ENCODE measurements at places on chromosomes 1 and 21.
A peak's percentile ranks its signal among the peaks of the same experiment; 100 is the strongest.

DNA sequence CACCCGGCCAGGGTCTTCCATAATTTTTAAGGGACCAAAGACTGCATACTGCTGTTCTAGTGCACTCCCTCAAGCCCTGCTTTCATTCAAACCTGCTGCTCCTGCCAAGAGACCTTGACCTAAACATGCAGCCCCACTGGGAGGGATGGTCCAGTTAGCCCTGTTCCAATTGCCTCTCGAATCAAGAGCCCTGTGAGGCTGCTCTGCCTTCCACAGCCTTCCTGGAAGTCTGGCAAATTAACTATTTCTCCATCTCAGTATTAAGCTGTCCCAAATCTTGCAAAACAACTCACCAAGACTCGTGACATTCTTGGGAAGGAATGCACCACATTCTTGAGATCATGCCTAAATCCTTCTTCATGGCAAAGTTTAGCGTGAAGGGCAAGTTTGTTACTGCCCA is 231.3 kb downstream of the C1orf94 start:
- no peak for DNase-seq

DNA sequence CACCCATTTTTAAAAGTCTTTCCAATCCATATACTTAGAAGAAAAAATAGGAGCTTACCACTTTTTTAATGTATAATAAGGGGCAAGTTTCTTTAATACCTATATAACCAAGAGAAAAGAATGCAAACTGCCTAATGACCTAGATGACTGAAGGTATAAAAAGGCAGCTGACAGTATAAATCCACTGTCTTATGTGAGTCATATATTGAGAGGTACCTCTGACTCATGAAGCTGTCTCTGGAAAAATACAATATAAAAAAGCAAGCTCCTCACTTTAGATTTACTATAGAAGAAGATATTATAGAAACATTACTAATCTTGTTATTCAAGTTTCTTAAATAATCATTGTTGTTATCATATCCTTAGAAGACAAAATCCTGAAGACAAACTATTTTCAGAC is 144.2 kb downstream of the VAV3 start:
- no peak for DNase-seq

DNA sequence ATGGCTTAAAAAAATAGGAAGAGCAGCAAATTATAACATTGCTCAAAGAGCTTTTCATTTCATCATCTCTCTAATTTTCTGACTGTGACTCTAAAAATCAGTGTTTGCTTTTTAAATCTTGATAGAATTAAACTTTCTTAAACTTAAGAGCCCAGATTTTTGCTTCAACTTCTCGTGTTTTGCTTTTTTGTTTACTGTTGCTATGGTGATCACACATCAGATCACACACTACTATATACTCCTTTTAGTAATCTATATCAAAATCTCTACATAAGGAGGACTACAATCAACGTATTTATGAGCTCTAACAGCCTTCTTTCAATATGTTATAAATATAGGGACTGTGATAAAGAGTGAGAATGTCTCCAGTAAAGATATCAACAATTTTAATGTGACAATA is 537.3 kb downstream of the KCNT2 start:
- DNase-seq, result no peak

GRCh38 chr1:47187231-47187925 is 2.5 kb downstream of the PDZK1IP1 start:
- DNase-seq, result no peak

- DNase-seq, result no peak
Observed at GRCh38 chr1:94037392-94038229, 83.3 kb downstream of the ABCA4 start.

- DNase-seq, result no peak
Observed at GRCh38 chr1:106960412-106960811, 96.1 kb upstream of the PRMT6 start.

DNA sequence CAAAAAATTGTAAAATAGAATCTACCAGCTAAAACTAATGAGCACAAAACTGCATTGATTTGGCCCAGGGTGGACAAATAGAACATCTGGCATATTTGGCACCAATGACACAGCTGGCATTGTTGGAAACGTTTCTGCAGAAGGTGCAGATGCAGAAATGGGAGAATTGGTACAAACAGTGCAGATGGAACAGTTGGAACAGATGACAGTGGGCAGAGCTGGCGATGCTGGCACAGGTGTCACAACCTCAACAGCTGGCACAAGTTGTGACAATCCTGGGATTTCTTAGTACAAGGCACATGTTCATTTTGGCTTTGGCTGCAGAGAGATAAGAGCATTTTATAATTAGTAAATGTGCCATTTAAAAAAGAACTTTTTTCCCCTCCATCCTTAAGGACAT is 91.1 kb upstream of the ZBTB18 start:
- DNase-seq, result no peak

GRCh38 chr1:47059376-47059775 is 7.7 kb upstream of the CYP4Z1 start:
- DNase-seq, result no peak

- DNase-seq, result no peak
Observed at GRCh38 chr21:18646116-18646515, 242.5 kb upstream of the TMPRSS15 start.

- DNase-seq, result no peak
Observed at GRCh38 chr1:115186711-115187265, 97.5 kb upstream of the TSPAN2 start.

DNA sequence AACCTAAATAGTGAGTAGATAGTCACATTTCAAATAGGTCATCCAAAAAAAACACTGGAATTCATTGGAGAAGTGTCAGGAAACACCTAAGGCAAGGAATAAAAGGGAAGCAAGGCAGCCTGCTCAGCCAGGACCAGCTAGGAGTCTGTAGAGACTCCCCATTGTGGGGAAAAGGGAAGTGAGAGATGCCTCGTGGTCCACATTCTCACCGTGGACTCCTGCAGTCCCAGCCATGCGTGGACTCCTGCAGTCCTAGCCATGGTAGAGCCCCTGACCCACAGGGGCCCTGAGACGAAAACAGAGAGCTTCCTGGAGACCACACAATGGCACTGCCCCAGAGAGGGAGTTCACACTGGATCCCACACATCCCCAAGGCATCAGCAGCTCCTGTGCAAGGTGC is 97.5 kb downstream of the LRIG2 start:
- no peak for DNase-seq

DNA sequence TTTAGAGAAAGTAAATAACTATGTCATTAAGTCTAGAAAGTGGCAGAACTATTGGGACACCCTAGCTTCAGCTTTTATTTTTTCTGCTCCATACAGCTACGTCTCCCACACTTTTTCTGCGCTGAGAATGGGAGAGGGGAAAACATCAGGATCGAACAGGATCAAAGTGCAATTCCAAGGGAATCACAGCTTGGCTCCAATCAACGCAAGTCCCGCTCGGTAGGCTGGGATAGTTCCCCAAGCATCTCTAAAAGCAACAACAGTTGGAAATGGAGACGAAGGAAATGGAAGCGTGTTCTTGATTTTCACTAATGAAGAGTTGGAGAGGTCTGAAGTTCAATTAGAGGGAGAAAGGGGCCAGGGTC is 536 bp downstream of the HMGCL start:
- no peak for DNase-seq

DNA sequence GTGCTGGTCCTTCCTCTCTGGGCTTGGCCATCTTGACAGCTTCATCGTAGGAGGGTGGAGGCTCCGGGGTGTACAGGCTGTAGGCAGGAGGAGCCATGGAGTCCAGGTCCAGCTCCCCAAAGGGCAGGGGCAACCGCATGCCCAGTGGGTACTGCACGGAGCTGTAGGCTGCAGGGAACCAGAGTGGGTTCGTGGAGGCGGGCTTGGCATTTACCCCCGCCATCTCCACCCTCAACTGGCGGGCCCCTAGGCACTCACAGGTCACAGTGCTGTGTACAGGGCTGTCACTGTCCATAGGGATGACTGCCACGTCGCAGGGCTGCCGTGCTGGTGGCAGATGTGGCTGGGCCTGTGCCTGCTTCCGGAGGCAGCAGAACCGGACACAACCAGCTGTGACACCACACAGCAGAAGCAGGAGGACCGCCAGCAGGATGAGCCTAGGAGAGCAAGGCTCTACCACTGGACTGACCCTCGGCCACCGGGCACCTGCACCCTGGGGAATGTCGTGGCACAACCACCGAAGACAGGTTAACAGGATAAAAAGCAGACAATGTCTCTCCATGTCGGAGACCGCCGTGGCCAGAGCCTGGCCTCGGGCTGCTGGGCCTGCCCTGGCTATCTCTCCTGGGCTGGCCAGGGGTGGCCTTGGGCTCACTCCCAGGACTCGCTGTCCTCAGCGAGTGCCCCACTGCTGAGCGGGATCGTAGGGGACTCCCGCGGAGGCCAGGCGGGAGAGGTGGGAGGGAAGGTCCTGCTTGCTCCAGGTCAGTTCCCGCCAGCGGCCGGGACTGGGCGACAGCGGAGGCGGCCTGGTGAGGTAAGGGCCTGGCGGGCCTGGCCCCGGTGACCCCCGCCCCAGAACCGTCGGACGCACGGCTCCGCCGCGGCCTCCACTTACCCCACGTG is 831 bp downstream of the TMEM52 start:
- DNase-seq, result no peak

DNA sequence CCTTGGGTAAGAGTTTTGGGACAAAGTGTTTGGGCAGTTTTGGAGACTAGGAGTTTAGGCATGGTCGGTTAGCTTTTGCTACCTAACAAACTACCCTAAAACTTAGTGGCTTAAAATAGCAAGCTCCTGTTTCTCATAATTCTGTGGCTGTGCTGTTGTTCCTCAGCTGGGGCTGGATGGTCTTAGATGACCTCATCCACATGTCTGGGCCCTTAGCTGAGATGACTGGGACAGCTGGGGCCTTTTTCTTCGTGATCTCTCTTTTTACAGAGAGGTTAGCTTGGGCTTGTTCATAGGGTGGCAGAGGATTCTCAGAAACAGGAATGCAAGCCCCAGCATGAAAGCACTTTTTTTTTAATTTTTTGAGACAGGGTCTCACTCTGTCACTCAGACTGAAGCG is 6.6 kb downstream of the ATP1A4 start:
- no peak for DNase-seq

DNA sequence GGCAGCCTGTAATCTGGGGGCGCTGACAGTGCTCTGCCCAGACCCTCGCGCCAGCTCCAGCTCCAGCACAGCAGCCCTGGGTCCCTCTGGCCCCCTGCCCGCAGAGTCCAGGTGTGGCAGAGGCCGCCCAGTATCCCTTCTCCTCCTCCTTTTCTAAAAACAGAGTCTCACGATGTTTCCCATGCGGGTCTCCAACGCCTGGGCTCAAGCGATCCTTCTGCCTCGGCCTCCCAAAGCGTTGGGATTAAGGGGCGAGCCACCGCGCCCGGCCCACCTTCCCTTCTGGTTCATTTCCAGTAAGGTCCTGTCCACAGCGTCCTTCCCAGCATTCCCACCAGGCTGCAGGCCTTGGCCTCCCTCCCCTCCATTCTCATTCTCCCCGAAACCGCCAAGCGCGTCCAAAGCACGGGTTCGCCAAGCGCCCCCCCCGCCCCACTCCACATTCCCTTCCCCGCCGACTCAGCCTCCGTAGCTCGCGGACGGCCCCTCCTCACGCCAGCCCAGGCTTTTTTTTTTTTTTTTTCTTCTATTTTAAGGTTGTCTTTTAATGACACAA is 2.0 kb upstream of the PCBP3 start:
- DNase-seq, result peak; percentile 42

GRCh38 chr21:33374080-33374449 is 29.1 kb upstream of the IFNGR2 start:
- DNase-seq, result no peak

GRCh38 chr1:113439277-113439670 is 49.0 kb downstream of the MAGI3 start:
- no peak for DNase-seq

DNA sequence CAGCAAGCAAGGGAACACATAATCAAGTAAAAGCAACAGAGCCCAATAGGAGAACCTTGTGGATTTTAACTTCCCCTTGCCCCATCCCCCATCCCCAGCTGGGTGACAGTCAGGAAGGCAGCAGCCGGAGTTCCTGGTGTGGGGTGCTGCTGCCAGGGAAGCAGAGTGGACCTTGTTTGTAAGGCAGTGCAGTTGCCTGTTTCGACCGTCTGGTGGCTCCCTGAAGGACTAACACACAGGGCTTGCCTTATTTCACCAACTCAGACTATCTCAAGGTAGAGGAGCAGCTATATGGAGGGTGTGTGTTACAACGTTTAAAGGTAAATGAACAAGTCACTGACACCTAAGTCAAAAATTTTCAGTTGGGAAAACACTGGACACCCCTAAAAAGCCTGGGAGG is 6.6 kb downstream of the KRTAP10-8 start:
- DNase-seq, result peak; percentile 66

GRCh38 chr1:218361298-218362065 is 16.3 kb downstream of the TGFB2 start:
- no peak for DNase-seq

GRCh38 chr1:235952950-235953615 is 86.4 kb upstream of the LYST start:
- DNase-seq, result no peak

GRCh38 chr1:174911606-174912005 is 88.1 kb upstream of the CACYBP start:
- DNase-seq, result no peak

GRCh38 chr1:39615086-39615673 is 24.3 kb downstream of the HEYL start:
- DNase-seq, result no peak

GRCh38 chr1:222286011-222286410 is 261.9 kb downstream of the HHIPL2 start:
- no peak for DNase-seq

DNA sequence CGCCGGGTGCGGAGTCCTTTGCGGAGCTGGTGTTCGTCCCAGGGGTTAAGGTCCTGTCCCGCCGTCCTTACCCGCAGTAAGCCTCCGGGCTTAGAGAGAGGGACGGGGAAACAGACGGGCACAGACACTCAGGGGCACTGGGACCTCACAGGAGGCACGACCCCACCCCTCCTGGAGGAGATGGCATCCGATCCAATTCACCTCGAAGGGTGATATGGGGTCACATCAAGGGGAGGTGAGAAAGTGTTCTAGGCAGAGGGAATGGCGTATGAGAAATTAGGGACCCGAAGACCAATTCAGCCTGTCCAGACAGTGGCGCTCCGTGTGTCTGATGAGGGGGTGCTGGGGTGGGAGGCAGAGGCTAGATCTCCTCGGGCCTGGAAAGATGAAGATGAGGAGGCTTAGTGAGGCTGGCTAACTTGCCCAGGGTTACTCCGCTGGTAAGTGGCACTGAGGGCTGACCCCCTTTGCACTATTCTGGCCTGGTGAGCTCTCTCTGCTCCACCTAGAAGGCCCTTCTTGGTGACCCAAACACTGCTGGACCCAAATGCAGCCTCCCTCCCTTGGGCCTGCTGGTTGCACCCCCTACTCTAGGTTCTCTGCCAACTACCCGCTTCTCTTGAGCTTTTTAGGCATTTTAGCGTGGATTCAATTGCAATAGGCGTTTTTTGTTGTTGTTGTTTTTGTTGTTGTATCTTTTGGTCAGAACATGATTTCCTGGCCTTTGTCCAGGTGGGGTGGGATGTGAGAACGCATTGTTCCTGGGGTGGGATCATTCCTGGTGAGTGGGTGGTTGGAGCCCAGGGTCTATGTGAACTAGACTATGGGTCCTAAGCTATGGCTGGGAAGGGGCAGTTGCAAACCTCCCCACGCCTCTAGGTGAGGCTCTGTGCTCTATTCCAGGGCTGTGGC is 12.3 kb downstream of the BTBD19 start:
- DNase-seq, result peak; percentile 11

GRCh38 chr1:53999920-54000319 is 18.1 kb downstream of the LDLRAD1 start:
- DNase-seq, result no peak

- no peak for DNase-seq
Observed at GRCh38 chr1:167104256-167104633, 10.4 kb downstream of the STYXL2 start.
